Activated naive CD8-positive, alpha-beta T cell treated with anti-CD3 and anti-CD28 coated beads, Interleukin-2, amount 50 U/mL, for 16 hours (primary cell): ENCODE measurements at places on chromosomes 2 and 18.

DNA sequence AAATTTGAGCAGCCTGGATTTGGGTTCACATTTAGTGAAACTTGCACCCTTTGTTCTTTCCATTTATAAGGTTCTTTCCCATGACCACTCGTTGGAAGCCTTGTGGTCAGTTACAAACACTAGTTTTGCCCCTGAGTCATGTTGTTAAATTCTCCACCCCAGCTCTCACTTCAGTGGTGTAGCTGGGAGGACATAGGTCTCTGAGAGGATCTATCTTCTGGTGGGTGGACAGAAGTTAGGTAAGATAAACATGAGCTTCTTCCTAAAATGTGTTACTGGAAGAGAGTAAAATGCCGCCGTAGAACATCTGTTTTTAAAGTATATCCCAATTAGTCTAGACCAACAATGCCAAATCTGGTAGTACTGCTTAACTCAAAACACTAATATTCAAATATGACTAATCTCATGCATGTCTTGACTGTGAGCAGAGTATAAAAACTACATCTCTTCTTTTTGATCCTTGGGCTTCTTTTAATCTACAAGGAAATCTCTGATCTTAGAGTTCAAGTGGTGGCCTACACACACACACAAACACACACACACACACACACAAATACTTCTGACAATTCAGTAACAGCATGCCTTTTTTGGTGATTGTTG is 162.6 kb upstream of the FN1 start:
- DNase-seq = no peak

GRCh38 chr2:217484046-217484445 is 518.7 kb downstream of the TNS1 start:
- no peak for DNase-seq

- no peak for DNase-seq
These were observed 262.6 kb upstream of the SYT4 start for GRCh38 chr18:43539862-43540261.

DNA sequence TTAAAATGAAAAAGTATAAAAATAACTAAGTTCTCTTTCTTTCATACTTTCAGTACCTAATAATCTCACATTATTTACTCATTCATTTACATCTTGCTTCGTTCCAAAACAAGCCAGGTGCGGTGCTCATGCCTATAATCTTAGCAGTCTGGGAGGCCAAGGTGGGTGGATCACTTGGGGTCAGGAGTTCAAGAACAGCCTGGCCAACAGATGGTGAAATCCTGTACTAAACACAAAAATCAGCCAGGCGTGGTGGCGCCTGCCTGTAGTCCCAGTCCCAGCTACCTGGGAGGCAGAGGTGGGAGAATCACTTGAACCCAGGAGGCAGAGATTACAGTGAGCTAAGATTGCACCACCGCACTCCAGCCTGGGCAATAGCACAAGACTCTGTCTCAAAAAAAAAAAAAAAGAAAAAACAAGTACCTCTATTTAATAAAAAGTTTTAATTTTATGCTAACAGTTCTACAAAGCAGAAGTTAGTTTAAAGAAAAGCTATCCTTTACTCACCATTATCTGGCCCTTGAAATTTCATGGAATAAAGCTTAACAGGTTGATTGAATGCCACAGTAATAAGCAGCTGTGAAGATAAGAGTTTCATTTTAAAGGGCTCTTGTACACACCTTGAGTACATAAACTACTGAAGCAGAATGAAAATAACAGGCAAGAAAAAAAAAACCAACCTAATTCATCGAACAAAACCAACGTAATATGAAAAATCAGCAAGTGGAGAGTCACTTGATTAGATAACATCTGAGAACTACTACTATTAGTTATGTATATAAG is 22.5 kb downstream of the TXNL1 start:
- no peak for DNase-seq

DNA sequence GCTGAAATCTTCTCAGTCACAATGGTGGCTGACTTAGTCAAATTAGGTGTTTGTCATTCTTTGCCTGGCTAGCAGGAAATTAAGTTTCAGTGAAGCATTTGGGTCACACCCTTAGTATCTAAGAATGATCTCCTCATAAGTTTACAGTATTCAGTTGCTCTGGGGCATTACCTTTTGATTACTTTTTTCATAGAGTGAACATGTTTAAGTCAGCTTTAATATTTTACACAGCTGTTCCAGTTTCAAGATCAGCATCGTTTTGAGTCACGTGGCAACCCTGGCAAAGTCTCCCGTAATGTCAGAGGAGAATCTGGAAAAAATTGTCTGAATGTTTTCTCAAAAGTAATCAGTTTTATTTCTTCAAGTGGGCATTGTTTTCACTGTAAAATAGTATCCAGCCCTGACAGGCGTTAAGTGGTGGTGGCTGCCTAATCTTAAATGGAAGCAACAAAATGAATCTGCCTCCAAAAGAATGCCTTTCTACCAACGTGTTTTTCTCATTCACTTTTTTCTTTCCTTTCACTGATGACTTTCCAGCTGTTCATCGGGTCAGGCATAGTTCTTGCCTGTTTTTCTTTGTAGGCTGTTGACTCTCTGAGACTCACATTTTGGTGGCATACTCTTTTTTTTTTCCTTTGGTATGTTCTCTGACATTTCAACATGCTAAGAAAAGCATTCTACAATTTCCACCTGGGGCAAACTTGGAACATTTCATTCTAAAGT is 319.6 kb upstream of the TCF4 start:
- DNase-seq = no peak

- no peak for DNase-seq
These were observed 31.9 kb upstream of the CWC22 start for GRCh38 chr2:180038997-180039396.

GRCh38 chr2:24076849-24077534 is 866 bp upstream of the SF3B6 start:
- no peak for DNase-seq

- no peak for DNase-seq
These were observed 35.2 kb upstream of the TEX51 start for GRCh38 chr2:126863336-126864015.

DNA sequence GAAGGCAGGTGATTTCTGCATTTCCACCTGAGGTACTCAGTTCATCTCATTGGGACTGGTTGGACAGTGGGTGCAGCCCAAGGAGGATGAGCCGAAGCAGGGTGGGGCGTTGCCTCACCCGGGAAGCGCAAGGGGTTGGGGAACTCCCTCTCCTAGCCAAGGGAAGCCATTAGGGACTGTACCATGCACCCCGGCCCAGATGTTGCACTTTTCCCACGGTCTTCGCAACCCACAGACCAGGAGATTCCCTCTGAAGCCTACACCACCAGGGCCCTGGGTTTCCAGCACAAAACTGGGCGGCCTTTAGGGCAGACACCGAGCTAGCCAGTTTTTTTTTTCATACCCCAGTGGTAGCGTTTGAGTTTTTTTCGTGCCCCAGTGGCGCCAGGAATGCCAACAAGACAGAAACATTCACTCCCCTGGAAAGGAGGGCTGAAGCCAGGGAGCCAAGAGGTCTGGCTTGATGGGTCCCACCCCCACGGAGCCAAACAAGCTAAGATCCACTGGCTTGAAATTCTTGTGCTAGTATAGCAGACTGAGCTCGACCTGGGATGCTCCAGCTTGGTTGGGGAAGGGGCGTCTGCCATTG is 75.9 kb upstream of the RANBP2 start:
- DNase-seq = no peak

DNA sequence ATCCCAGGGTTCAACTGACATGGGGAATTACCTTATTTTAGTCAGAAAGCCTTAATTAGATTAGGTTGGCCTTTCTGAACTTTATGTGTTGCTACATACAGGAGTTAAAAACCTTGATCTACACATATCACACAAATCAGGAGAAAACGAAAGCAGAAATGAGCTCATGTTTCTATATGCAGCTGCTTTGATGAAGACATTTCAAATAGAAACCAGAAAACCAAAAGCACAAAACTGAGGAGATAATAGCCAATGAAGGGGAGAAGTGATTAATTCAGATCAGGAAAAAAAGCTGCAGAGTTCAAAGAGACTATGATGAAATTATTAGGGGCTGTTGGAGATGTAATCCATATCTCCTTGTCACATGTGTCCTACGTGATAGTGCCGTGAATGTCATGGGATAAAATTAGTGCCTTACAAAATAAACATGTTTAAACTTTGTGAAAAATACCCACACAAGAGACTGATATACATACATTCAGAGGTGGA is 255.0 kb downstream of the CAMKMT start:
- no peak for DNase-seq

GRCh38 chr2:71882949-71883472 is 264.7 kb downstream of the CYP26B1 start:
- DNase-seq = no peak

DNA sequence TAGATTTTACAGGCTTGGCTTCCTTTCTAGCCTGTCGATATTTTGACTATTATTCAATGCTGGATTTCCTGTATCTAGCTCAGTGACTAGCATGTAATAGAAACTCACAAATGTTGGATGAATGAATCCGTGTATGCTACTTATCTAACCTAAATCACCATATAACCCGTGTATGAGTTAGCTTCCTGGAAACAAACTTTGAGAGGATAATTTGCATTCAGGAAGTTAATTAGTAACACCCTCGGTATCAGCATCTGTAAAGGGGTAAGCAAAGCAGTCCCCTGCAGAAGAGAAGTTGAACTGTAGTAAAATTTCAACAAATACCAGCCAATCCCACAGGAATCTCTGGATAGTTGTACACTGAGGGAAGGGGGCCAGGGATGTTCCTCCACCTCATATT is 269.4 kb upstream of the LRATD1 start:
- DNase-seq = no peak

- DNase-seq = no peak
These were observed 66.3 kb downstream of the RND3 start for GRCh38 chr2:150421126-150421651.

- DNase-seq = no peak
These were observed 135.3 kb downstream of the CTIF start for GRCh38 chr18:48673853-48674721.

DNA sequence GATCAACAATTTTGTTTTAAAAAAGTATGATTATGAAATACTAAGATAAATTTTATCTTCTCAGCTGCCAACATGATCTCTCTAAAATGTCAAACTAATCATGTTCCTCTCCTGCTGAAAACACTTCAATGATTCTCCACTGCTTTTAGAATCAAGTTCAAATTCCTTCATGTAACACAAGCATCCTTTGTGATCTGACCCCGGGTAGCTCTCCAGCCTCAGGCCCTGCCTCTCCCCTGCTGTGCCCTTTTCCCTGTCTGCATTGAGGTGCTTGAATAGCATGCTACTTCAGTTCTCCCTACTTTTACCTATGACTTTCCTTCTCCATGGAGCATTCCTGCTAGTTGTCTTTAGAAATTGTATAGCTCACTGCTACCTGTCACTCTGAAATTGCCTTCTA is 274.8 kb downstream of the PDE11A start:
- DNase-seq = no peak

- DNase-seq = no peak
These were observed 46.1 kb downstream of the SDC1 start for GRCh38 chr2:20178666-20179465.

DNA sequence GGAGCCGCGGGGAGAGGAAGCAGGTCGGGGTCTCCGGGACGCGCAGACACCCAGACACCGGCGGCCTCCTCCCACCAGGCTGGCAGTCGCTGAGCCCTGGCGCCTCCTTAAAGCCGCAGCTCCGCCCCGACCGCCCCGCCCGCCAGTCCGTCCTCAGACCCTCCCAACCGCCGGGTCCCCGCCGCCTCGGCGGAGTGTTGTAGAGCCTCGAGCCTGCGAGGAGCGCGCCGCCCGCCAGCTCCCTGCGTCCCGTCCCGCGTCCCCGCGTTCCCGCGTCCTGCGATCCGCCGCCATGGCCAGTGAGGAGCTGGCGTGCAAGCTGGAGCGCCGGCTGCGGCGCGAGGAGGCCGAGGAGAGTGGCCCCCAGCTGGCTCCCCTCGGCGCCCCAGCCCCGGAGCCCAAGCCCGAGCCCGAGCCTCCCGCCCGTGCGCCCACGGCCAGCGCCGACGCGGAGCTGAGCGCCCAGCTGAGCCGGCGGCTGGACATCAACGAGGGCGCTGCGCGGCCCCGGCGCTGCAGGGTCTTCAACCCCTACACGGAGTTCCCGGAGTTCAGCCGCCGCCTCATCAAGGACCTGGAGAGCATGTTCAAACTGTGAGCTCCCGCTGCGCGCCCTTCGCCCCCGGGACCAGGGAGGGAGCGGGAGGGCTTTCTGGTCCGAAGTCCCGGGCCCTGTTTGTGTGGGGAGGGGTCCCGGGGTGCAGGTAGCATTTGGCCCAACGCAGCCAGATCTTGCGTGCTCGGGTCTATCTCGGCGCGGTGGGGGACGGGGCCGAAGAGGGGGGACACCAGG is at the start of gene EFHD1:
EFHD1 (plus strand) TSS at position 192 of the 793 bp plus-strand sequence; CDS start at position 293, 101 bp downstream.
- DNase-seq = peak; percentile 21

- DNase-seq = no peak
These were observed 46.9 kb downstream of the SLC66A2 start for GRCh38 chr18:79904357-79905147.

DNA sequence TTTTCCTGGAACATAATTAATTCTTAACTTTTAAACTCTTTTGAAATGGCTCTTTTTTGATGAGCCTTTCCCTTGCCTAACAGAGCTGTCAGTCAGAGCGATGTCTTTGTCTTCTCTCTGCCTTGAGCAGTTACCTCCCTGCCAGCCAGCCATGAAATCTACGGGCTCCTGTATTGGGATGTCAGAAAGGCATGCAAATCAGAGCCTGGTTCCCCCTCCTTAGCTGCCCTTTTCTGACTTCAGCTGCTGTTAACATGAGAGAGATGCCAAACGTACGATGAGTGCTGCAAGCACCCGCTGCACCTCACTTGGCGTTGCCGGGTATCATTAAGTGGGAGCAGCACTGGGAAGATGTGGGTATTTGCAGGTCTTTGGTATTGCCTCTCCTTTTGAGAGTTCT is 131.4 kb upstream of the BOD1L2 start:
- no peak for DNase-seq

DNA sequence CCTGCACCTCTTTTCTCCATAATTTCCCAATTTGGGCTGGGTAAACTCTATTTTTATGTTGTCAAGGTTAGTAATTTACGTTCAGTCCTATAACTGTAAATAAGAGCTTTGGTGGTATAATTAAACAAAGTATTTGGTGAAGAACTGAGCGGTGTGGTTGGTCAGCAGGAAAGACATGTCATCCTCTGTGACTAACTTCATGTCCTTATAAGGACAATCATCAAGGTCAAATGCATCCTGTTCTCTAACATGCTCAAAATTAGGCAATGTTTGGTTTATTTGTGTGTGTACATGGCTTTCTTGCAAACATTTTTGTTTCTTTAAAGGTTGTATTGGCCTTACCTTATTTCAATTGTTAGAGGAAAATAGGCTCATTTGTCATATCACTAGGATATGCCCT is 121.5 kb upstream of the NABP1 start:
- no peak for DNase-seq

DNA sequence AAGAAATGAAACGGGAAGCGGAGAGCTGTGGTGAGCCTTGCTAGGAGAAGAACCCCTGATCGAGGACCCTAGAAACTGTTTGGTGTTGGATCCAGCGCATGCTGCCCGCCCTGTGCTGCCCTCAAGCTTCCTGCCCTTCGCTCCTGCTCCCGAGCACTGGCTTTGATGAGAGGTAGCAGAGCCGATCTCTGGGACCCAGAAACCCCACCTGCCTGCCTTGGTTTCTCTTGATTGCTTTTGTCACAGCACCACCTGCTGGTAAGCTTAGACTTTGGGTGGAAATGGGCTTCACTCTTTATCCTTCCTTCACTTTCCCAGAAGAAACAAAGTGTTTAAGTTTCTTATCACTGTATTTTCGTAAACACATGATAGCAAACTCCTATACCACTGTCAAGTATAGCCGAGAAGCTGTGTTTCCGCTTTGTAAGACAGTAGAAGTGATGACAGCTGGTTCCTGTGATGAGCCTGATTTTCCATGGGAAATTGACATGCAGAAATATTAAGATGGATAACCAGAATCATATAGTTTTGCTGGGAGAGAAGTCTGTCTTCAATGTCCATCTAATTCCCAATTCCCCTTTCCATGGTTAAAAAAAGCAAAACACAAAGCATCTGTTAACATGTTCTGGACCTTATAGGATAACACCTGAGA is 267.4 kb downstream of the PHLPP1 start:
- DNase-seq = peak; percentile 34
